NCI-H460 (cell line): ENCODE measurements at places on chromosomes 5 and 9.

GRCh38 chr5:39520232-39520572, 95.4 kb upstream of the DAB2 start:
- DNase-seq, result no peak

- DNase-seq, result no peak
Measured at GRCh38 chr5:131377785-131378325, 114.0 kb downstream of the CDC42SE2 start.

DNA sequence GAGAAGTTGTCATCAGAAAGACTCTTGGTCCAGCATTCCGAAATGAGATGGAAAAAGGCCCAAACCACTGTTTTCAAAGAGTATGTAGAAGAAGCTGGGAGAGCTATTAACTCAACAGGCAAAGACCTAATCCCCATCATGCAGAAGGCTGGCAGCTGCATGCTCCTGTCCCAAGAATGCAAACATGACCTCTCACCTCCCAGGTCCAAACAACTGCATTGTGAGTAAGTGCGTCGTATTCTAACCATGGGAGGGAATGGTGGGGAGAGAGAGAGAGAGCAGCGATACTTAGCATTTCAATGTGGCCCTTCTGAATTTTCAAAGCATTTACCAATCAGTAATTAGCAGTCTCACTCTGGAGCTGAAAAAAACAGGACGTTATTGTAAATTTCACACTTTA, 27.6 kb downstream of the TRPC7 start:
- DNase-seq, result no peak

GRCh38 chr9:109588415-109588814, 90.3 kb upstream of the PTPN3 start:
- no peak for DNase-seq

- peak; percentile 43 for DNase-seq
Measured at GRCh38 chr9:14846871-14847311, 63.3 kb downstream of the FREM1 start.

DNA sequence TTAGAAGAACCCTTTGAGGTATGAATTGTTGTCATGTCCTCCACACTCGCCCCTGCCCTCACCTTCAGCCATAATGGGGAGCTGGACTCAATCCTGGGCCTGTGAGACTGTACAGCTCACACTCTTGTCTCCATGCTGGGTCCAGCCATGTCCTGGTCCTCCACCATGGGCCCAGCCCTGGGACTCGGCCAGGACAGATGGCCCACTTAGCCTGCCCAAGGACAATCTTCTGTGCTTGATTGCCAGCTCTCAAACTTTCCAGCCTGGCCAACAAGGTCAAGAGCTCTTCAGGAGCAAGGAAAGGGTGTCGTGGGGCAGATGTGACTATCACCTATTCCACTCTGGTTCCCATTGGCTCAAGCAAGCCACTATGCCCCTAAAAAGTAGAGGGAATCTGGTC, 90.8 kb downstream of the HRH2 start:
- no peak for DNase-seq

DNA sequence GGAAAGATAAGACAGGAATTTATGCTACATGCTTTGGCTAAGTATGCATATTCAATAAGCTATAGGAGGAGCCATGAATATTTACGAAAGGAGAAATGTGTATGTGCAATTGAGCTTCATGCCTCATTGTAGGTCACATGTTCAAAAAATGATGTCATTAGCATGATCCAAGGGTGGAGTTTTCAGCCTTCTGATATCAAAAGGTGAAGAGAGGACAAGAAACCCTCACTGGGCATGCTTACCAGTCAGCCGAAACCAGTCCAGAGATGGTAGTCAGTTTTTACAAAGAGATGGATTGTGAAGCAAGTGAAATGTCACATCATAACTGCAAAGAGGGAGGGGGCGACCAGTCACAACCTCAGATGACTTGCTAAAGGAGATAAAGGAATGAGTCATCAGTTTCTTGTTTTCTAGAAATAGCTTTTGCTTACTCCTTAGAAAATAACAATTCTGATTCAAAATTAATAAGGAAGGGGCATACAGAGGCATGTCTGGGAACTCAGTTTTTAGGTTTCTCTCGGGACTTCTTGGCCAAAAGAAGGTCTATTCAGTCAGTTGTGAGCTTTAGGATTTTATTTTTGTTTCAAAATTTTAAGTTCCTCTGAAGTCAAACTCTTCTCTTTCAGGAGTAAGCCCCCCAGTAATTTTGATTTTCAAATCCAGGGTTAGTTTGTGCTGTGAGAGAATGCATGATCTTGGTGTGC, 1067.8 kb upstream of the EDIL3 start:
- DNase-seq, result peak; percentile 24

GRCh38 chr9:105027084-105027483, 99.1 kb upstream of the ABCA1 start:
- no peak for DNase-seq

GRCh38 chr5:74895906-74896305, 29.7 kb upstream of the FAM169A start:
- DNase-seq, result no peak

- DNase-seq, result no peak
Measured at GRCh38 chr5:92513067-92513466, 1068.0 kb downstream of the NR2F1-AS1 start.

DNA sequence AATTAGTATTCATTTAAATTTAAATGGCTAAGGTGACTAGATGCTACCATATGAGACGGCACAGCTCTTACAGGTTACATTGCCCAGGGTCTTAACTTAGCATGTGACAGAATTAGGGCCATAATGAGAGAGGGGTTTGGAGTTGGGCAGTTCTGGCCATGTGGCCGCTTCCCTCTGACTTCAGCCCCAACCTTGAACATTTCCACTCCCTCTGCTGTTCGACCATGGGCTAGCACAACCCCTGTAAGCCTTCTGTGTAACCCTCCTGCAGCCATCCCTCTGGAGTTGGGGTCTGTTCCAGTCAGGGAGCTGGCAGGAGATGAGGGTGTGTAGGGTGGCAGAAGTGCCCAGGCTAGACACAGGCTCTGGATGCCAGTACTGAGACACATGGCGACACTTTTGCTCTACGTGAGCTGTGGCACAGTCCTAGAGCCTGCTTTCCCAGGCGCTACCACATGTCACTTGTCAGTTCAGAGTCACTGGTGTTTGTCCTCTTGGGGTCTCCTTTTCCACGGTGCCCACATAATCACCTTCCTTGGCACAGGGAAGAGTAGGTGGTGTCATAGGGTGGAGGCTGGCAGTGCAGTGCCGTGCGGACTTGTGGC, 128.7 kb upstream of the PITX1 start:
- DNase-seq, result no peak

DNA sequence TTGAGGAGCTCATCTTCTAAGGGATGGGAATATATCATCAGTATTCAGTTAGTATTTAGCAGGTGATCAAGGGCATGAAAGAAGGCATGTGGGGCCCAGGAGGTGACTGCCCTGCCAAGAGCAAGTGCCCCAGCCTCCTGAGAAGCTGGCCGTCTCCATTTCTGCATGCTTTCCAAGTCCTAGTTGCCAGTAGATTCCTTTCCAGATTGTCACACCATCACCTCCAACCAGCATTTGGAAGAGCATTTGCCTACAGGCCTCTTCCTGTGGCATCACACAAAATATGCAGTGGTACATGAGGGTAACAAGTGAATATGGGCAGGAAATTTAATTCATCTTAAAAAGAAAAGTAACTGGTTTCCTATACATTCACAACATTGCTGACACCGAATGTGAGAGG, 7.5 kb downstream of the TNFAIP8 start:
- no peak for DNase-seq

DNA sequence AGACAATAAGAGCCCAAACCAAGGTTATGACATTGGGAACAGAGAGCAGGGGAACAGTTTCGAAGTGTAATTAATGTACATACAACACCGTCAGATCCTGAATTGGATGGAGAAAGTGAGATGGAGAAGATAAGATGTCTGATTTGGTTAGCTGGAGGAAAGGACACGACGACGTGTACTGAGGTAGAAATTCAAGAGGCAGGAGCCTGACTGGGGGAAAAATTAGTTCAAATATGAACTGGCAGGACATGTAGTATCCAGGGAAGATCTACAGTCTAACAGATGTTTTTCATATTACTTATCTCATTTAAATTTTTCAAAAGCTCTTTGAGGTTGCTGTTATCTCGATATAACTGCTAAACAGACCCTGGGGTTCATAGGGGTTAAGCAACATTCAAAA, 114.7 kb downstream of the TMEM232 start:
- DNase-seq, result no peak

GRCh38 chr9:86968258-86968920, 21.1 kb upstream of the GAS1 start:
- DNase-seq, result no peak

DNA sequence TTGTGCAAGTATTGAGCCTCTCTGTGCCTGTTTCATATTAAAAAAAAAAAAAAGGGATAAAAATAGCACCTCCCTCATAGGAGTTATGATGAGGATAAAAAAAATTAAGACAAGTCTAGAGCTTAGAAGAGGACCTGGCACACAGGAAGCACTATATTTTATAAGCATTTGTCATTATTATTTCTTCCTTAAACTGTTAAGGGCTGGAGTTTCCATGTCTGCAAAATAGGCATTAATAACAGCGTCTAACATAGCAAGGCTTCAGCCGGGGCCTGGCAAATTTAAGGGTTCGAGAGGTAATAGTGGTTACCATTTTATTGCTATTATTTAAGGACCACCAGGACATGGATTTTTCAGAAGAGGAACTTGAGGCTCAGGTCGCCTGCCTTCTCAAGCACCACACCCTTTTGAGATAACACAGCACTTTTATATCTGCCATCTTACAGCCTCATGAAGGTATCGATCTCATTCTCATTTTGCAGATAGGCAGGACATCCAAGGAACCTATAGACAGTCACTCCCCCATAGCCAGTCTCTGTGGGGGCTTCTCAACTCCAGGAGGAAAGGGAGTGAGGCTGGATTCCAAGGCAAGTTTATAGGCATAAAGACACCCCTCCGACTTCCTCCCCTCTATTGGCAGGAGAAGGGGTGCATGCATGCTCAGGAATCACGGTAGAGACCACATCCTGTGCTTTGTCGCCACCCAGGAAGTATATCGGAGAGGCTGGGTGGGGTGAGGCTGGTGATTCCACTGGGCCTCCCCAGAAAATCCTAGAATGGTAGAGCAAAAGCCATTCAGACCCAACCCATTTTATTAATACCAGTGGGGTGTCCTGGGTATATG, 2.4 kb downstream of the ANXA6 start:
- no peak for DNase-seq

DNA sequence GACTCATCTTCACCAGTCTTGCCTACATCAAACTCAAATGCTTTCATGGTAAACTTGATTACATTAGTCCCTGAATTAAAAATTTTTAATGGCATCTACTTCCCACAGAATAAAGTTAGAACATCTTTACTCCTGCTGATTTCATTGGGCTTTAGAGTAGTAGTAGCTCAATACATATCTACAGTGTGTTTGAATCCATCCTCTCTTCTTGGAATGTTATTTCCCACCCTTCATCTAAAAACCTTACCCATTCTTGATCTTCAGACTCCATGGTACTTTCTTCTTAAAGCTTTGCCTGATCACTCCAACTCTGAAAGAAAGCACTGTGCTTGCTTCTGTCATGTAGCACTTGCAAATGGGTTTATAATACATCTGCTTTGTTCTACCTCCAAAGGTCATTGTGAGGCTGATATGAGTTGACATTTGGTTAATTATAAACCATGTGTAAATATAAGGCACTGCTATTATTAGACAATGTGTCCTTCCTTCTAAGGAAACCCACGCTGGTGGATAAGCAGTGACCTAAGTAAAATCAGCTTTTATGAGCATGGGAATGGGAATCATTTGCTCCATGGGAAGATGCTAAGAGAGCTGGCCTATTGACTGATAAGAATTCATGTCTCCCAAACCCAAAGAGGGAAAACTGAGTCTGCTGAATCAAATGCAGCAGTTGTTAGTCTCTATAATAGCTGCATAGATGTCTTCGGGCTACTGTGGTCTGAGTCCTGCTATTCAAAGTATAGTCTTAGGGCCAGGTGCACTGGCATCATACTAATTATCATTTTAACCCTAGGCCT, 7.5 kb upstream of the PRLR start:
- no peak for DNase-seq

GRCh38 chr5:14245132-14245925, 102.2 kb downstream of the TRIO start:
- DNase-seq, result no peak

DNA sequence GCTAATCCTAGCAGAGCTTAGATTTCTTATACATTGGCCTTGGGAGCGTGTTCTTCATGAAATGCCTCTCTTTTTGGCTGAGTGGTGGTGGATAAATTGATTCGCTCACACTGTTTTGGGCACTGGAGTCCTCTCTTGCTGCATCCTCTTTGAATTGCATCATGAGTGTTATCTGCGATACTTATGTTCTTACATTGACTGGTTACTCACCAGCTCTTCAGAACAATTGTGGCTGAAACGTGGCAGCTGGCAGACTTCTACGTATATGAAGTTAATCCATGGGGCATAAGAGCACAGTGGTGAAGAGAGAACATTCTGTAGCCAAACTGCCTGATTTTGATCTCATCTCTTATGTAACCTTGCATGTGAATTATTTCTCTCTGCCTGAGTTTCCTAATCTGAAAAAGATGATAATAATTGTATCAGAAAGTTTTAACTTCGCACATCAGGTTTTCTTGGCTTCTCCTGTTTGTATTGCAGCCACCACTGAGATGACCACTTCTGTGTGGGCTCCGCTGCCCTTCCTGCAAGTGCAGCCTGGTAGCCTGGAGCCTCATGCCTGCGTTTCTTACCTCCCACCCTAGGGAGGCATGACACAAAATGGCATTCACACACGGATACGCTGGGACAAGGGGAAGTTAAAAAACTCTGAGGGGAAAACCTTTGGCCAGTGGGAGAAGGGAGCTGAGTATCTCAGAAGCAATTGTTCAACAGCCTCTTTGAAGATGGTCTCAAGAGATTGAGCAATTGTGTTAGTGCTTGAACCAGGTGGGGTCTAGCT, 295.2 kb downstream of the ARHGAP26 start:
- DNase-seq, result no peak

DNA sequence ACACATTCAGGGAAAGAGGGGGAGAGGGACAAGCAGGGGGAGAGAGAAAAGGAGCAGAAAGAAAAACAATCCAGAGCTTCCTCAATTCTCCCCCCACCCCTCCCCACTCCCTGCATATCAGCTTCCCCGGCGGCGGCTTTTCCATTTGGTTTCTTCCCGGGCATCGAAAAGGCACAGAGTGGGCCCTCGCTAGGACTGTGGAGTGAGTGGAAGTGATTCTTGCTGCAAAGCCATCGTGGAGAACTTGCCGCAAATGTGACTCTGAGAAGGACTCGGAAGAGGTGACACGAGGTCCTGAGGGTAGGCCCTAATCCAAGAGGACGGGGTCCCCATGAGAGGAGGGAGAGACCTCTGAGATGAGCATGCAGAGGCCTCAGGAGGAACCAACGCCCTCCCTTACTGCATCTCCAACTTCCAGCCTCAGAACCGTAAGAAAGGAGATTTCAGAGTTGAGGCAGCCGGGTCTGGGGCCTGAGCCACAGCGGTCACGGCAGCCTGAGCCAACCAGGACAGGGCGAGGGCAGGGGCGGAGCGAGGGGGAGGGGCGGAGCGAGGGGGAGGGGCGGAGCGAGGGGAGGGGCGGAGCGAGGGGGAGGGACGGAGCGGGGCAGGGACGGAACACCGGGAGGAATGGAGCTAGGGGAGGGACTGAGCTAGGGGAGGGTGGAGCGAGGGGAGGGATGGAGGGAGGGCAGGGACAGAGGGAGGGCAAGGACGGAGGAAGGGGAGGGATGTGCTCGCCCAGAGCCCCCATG, 21.2 kb upstream of the SARDH start:
- no peak for DNase-seq
